ENCODE measurements at places on chromosomes 6 and 20. TPM values are rescaled to one million over a fixed set of nuclear protein-coding genes. Genes with fewer than 3 reads are reported as not detected.

LY6G5C gene
- polyA plus RNA-seq = 5.6 TPM

GRCh38 chr20:50321797-50322480 is 131.3 kb downstream of the CEBPB start:
- DNase-seq = no peak

DNA sequence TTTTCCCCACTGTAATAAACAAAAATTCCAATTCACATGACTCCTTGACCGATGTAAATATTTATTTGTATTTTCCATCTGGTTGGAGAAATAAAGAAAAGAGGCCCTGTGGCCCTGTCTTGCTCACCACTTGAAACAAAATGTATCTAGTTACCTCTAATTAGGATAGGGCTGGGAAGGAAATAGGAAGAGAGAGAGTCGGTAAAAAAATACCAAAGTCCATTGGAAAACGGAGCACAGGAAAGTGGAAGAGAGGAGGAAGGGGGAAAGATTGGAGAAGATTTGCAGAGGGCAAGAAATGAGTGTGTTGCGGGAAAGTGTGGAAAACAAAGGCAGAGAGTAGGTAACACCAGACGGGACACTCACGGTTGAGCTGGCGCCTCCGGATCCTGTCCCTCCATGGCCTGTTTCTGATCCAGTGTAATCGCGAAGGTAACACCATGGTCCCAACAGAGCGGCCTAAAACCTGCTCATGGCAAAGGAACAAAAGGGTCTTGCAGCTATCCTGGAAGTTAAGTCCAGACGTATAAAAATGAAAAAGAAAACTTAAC is 105.8 kb upstream of the RIPOR2 start:
- no peak for DNase-seq

- no peak for DNase-seq
These were observed 69.7 kb upstream of the ADGRF4 start for GRCh38 chr6:47628448-47629272.

DNA sequence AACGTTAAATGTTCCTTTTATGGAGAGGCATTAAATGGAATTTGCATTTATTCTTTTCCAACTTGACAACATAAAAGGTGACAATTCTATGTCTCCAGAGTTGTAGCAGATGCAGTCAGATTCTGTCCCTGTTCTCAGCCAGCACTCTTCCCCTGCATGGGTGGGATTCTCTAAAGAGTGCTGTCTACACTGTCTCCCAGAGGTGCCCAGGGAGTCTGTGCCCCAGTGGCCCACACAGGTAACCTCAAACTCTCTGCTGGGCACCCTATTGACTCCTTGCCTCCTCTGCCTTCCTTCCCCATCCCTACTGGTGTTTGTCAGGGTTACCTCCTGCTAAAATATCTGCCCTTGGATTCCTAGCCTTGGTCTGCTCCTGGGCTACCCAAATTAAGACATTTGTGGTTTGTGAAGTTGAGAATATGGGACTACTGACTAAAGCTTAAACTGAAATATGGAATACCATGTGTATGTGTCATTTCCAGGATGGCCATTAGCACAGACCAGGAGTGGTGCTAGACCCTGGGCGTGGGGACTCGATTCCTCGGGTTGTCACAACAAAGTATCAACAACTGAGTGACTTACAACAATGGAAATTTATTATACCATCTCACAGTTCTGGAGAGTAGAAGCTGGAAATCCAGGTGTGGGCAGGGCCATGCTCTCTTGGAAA is 284.7 kb downstream of the CDH26 start:
- DNase-seq = no peak

DNA sequence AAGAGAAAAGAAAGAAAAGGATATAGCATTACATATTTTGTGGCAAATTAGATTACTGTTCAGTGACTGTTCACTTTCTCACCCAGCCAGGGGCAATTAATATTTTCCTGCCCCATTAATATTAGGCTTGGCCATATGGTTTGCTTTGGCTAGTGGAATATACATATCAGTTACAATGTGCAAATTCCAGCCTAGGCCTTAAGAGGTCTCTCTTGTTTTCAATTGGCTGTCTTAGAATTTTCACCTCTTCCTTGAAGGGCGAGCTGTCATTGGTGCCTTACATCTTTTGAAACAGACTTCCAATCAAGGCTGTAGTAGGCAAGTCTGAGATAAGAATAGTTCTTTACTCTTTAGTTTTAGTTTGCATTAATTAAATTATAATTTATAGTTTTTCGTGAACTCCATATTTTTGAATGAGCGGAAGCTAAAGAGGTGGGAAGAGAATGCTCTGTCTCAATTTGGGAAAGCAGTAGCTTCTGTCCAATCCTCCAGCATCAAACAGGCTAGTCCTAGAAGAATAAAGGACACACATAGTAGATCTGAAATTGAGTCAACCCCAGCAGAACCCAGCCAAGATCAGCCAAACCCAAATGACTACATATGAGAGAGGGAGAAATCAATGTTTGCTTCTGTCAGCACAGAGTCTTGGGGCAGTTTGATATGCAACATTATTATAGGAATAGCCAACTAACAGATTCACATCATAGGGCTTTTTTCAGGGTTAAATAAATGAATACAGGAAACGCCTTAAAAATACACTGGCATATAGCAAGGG is 6.3 kb upstream of the CSNK2A1 start:
- no peak for DNase-seq

DNA sequence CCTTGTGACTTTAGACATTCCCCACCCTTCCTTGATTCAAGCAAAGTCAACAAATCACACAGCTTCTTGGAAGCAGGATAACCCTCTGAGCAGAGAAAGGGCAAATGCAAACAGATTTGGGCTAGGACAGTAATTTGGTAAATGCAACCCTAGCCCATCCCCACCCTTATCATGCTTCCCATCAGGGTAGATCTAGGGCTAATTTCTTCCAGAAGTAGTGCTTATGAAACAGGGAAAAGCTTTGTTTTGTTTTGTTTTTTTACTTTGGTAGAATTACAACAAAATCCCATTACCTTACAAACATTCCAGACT is 525.1 kb upstream of the NOX3 start:
- no peak for DNase-seq

DNA sequence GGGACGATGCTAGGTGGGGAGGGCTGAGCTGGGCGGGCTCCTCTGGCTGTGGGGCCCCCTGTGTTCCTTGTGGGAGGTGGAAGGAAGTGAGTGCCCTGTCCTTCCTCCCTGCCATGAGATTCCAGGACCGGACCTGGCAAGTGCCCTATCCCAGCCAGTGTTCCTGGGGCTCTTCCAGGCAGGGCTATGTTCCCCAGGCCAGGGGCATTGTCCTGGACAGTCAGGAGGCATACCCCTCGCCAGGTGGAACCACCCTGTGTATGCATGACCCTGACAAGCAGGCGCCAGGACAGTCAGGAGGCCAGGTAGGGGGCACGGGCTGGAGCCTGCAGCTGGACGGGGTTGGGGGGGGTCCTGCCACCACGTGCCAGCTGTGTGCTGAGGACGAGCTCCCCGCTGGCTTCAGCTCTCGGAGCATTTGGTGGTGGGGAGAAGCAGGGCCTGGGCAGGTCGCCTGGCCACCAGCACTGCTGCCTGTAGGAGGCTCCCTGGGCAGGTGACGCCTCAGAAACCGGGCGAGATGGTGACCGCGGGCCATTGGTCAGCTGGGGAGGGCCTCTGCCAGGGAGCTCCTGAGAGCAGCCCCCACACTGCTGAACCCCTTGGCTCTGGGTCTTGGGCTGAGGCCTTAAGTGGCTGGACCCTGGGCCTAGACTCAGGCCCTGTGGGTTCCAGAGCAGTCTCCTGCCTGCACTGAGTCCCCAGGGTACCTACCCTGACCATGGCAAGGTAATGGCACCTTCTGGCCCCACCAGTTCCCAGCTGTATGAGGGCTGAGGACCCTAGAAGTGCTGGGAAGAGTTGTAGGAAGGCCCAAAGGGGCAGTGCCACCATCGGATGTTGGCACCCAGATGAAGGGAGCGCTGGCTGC is 694 bp downstream of the SLC17A9 start:
- DNase-seq = no peak

- DNase-seq = no peak
These were observed 82.9 kb downstream of the AGPAT4 start for GRCh38 chr6:161191007-161191406.

DNA sequence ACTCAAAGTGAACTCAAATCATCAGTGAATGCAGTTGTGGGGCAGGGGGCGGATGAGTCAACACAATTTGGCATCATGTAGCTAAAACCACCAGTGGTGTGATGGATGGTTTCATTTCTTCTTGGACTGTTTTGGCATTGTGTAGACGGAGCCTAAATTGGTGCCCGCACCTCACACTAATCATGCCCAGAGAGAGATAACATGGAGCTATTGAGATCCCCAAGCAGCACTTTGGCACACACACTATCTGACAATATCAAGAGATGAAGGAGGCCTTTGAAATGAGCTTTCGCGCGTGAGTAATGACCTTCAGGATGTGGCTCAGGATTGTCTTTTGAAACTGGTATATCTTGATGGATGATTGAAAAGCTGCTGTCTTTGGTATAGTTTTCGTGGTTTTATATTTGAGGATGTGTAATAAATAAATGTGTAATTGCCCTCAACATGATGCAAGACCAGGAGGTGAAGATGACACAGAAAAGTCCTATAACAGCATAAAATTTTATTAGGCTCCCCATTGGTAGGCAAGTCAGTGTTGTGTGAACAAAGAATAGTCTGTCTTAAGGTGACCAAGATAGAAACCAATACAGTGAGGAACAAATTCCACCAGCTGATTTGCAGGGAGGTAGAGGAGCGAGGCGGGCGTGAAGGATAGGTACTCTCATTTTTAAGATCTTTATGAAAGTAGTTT is 174.2 kb downstream of the TSHZ2 start:
- no peak for DNase-seq

MOXD1 gene
- polyA plus RNA-seq = 280 TPM

- no peak for DNase-seq
These were observed 10.4 kb downstream of the TRAPPC3L start for GRCh38 chr6:116535109-116535508.

- DNase-seq = no peak
These were observed 687 bp downstream of the SLC35A1 start for GRCh38 chr6:87473419-87473903.

DNA sequence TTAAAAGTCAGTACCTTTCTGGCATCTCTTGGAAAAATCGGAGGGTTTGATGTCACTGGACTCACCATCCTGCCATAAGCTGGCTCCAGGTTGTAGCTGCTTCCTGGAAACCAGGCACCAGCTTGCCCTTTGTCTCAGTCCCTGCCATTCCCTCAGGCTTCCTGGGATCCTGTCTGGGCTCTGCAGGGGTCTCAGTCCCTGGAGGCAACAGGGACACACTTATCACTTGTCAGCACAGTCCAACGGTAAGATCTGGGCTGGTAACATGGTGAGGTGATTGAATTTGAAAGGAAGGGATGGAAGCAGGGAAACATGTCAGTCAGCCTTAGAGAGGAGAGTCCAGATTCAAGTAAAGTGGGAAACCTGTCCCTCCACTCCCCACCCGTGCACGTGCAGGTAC is 147.6 kb upstream of the ECI2 start:
- DNase-seq = no peak

GRCh38 chr6:167499161-167499660 is 174.3 kb downstream of the TTLL2 start:
- no peak for DNase-seq

GRCh38 chr6:153842491-153842890 is 196.5 kb upstream of the OPRM1 start:
- no peak for DNase-seq

- DNase-seq = no peak
These were observed 12.6 kb downstream of the HSPA12B start for GRCh38 chr20:3744806-3745685.

ZCCHC3 gene
- polyA plus RNA-seq = 41.0 TPM

- DNase-seq = no peak
These were observed 301.8 kb downstream of the KIF16B start for GRCh38 chr20:16271450-16271849.

- no peak for DNase-seq
These were observed 19.9 kb downstream of the ARG1 start for GRCh38 chr6:131592935-131593334.
